Stimulated activated CD4-positive, alpha-beta T cell treated with anti-CD3 and anti-CD28 coated beads, Interleukin-1b, Interleukin-23, amount 100 ng/mL, for 48 hours (primary cell): ENCODE measurements at places on chromosomes 1 and 21.

- no peak for DNase-seq
These were observed 12.9 kb upstream of the KPNA6 start for GRCh38 chr1:32094746-32095521.

- DNase-seq: no peak
These were observed 263.3 kb downstream of the MRPL39 start for GRCh38 chr21:25343774-25344545.

DNA sequence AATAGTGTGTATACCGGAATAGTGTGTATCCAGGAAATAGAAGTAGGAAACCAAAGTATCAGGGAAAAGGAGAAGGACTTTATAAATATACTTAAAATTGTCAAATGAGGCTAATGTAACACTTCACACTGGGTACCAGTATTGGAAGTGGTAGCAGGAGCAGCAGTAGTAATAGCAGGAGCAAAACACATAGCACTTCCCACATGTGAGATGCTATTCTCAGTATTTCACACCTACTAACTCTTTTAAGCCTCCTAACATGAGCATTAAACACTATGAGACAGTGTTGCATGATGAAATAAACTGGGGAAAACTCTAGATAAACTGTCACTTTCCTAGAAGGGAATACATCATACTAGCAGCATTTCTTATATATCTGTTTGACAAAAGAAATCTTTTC lies 376.7 kb downstream of the VAV3 start:
- no peak for DNase-seq

- DNase-seq: no peak
These were observed 216.5 kb downstream of the NTNG1 start for GRCh38 chr1:107357376-107357775.

GRCh38 chr1:168372307-168372706 lies 91.6 kb downstream of the TBX19 start:
- no peak for DNase-seq

GRCh38 chr1:86774305-86775295 lies 70.2 kb downstream of the SH3GLB1 start:
- DNase-seq: peak; percentile 78

- no peak for DNase-seq
These were observed 8.4 kb downstream of the MTF2 start for GRCh38 chr1:93087532-93087931.

DNA sequence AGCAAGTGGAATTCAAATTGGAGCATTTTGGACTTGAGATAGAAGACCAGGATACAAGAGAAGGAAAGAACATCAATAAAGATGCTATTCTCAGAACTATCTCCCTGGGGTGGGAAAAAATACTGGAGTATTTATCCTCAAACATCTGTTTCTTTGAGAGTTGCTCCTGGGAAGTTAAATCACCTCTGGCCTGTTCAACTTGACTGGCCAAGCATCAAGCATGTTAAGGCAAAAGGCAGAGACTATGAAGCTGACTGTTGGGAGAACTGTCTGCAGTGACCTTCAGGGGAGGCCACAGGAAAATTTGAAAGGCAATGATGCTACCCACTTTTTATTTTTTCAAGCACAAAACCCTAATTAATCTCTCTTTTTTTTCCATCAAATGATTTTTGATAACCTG lies 239.0 kb downstream of the NTNG1 start:
- DNase-seq: no peak

DNA sequence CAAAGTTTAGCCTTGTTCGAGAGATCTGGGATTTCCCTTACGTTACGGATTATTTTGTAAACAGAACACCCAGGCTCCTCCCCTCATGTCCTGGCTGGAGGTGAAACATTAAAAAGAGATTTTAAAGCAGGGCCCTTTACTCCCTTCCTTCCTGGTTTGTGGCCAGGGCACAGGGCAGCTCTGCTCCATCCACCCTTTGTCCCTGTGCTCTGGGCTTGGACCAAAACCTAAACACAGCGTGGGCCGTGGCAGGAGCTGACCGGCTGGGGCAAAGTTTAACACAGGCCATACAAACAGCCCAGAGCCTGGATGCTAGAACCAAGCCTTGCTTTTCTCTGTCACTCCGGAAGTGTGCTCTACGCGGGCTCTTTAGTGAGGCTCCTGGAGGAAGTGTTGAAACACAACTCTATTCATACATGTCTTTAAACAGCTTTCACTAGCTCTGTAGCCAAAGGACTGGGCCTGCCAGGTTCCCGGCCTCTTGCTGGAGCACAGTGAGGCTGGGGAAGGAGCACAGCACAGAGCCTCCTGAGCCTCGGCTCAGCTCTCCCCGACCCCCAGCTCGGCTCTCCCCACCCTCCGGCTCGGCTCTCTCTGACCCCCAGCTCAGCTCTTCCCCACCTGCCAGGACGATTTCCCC lies 84.7 kb downstream of the PDE9A start:
- no peak for DNase-seq

- DNase-seq: no peak
These were observed 75.3 kb downstream of the ST6GALNAC5 start for GRCh38 chr1:76942549-76942948.

DNA sequence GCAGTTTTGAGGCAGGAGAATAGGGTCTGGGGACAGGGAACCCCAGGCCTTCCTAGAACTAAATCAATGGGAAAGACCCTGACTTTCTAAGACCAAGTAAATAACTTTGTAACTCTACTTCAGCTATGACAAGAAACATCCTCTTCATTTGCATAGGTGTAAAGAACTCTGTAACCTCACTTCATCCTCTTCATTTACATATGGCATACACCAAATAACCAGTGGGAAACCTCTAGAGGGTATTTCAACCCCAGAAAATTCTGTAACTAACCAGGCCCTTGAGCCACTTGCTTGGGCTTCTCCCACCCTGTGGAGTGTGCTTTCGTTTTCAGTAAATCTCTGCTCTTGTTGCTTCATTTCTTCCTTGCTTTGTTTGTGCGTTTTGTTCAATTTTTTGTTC lies 495.6 kb downstream of the SIPA1L2 start:
- no peak for DNase-seq

- DNase-seq: no peak
These were observed 164.1 kb upstream of the C8B start for GRCh38 chr1:57129865-57130264.

- DNase-seq: no peak
These were observed 112.8 kb downstream of the PRRX1 start for GRCh38 chr1:170776777-170777176.

DNA sequence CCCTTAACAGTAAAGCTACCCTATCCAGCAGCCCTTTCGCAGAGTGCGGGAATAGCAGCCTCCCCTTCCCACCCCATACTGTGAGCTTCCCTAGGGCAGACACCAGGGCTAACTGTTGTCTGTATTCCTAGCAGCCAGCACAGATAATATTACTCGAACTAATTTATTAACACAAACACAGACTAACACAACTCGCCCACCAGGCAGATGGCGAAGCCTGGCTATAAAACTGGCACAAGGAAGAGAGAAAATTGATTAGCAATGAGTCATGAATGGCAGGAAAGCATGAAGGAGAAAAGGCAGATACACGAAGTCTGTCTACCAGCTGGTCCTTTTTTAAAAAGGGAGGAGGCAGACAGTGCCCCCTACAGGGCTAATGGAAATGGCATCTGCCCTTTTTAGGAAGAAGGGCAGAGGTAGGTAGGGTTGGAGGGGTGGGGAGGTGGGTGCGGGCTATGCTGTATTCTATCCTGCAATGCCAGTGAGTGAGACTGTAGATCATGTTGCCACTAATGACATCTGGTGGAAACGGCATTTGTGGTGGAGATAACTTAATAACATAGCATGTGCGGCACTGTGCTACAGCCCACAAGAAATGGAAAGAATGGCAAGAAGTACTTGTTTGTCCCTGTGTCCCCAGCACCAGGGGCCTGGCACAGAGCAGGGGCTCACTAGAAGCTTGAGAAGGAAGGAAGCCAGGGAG lies 30.6 kb upstream of the CTPS1 start:
- DNase-seq: peak; percentile 64

DNA sequence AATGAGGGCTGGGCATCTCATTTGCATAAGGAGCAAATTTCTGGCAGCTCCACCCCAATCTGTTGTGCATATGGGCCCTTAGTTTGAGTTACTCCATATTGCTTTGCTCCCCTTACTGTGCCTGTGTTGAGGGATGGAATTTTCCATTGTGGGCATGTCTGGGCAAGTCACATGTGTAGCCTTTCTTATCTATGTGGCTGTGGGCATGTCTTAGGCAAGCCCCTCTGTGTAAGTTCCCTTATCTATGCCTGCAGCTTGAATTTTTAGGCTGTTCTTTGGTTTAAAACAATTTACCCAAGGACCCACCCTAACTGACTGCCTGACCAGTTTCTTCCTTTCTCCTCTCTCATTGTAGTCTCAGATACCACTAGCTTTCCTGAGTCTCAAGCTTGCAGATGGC lies 405.7 kb upstream of the NCAM2 start:
- no peak for DNase-seq

DNA sequence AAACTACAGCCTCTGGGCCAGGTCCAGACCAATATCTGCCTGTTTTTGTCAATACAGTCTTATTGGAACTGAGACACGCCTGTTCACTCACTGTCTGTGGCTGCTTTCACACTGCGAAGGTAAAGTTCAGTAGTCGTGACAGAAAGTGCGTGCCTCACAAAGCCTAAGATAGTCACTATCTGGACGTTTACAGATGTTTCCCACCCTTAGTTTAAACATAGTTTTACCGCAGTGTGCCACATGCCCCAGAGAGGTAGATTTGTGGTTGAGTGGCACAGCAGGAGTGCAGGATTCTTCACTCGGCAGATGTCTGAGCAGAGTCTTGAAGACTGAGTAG lies 61.9 kb downstream of the NFASC start:
- no peak for DNase-seq

GRCh38 chr1:24688621-24689195 lies 45.6 kb downstream of the SRRM1 start:
- DNase-seq: peak; percentile 56

GRCh38 chr1:205595435-205595834 lies 36.4 kb downstream of the ELK4 start:
- DNase-seq: no peak

DNA sequence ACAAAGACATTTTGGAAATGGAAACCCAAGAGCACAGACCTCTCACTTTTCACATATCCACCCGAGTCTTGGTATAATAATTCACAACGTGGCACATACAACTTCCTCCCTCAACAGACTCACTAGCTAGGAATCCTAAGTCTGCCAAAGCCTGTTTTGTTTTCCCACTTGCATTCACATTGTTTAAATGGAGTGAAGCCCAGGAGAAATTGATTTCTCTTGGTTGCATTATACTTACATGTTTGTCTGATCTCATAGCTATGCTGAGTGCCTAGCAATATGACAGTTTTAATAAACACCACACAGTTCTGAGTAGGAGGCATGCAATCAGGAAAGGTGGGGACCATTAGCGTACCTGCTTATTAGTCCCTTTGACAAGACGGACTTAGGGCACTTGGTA lies 348.6 kb upstream of the ADGRL4 start:
- DNase-seq: no peak
